Tibial nerve (tissue), 4 donors: ENCODE measurements at places on chromosomes 13 and 19. TPM values are rescaled to one million over a fixed set of nuclear protein-coding genes. Genes with fewer than 3 reads are reported as not detected.

The CLDN10 gene
- not detected for total RNA-seq

The SULT2A1 gene
- not detected for total RNA-seq

The GPR183 gene
- 6.3 TPM for total RNA-seq

The PEAK3 gene
- 0.78 TPM for total RNA-seq

The KLK14 gene
- not detected for total RNA-seq

GRCh38 chr13:106532111-106532929, 3.1 kb downstream of the EFNB2 start:
- DNase-seq = no peak

GRCh38 chr19:13260883-13261653, 110.9 kb downstream of the IER2 start:
- DNase-seq = no peak

DNA sequence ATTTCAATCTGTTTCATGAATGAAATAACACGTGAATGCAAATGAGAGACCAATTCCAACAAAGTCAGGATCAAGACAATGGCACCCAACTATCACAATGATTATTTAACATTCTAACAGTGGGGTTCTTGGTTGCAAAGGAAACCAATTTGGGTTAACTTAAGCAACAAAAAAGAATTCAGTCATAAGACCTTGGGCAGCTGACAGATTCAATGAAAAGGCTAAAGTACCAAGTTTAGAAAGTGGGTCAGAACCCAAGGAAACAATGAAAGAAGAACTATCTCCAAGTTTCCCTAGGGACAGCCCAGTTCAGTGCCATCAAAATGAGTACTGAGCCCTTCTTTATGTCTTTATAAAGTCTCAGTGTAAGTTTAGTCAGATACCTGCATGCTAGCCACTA, 17.5 kb upstream of the SIGLEC14 start:
- no peak for DNase-seq

DNA sequence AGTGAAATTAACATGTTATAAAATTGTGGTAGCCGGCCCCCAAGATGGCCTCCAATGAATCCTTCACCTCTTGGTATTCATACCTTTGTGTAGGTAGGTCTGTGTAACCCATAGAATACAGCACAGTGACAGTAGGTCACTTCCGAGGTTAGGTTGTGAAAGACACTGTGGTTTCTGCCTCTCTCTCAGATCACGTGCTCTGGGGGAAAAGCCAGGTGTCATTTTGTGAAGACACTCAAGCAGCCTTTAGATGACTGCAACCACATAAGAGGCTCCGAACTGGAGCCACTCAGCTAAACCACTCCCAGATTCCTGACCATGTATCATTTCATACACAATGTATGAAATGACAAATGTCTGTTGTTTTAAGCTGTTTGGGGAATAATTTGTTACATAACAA, 9.8 kb upstream of the USPL1 start:
- DNase-seq = no peak

- DNase-seq = no peak
These were observed 7.2 kb upstream of the CEACAM8 start for GRCh38 chr19:42601811-42602443.

- no peak for DNase-seq
These were observed 9.3 kb upstream of the IGFL3 start for GRCh38 chr19:46133777-46134241.

GRCh38 chr19:45097776-45098520, 5.0 kb downstream of the PPP1R37 start:
- no peak for DNase-seq

DNA sequence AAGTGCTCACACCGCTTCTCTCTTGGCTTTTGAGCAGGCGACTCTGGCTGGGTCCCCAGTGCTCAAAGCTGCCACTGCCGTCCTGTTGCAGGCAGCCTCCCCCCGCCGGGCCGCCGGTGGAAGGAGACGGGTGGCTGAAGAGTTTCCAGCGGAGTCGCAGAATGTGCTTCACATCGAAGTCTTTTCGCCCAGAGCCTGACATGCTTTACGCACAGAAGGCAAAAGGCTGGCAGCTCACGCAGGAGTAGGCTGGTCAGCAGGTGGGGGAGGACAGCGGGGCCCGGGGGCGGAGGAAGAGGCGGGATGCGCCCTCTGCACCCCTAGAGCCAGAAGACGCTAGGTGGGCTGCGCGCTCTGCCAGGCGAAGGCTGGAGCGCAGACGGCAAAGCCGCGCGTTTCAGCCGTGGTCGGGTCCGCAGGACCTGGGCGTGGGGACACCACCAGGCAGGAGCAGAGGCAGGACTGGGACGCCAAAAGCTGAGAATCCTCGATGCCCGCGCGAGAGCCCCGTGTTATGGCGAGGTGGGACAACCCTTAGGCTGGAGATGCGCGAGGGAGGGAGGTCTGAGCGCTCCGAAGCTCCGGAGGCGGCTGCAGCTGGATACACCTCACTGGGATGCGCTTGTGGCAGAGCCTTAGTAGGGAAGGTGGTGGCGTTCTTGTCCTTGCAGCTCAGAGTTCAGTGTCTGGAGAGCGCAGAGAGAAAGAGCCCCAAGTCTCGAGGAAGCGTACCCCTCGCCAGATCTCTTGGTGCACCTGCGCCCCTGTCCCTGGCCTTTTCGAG, at the start of gene ATXN8OS:
Gene ATXN8OS (plus strand): TSS at position 329 of the 784 bp plus-strand sequence.
- no peak for DNase-seq

DNA sequence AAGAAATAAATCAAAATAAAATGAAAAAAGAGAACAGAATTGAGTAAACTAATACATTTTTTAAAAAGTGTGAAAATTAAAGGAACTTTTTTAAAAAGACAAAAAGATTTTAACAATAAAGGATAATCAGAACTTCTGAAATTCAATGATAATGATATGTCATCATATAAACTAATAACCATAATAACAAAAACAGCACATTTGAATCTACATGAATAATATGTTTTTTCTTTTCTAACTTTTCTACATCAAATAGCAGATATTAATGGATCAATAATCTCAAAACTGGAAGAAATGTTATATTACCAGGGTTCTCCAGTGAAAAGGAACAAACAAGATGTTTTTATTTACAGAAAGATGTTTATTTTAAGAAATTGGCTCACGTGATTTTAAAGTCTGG, 903.3 kb upstream of the MIR17HG start:
- DNase-seq = no peak

DNA sequence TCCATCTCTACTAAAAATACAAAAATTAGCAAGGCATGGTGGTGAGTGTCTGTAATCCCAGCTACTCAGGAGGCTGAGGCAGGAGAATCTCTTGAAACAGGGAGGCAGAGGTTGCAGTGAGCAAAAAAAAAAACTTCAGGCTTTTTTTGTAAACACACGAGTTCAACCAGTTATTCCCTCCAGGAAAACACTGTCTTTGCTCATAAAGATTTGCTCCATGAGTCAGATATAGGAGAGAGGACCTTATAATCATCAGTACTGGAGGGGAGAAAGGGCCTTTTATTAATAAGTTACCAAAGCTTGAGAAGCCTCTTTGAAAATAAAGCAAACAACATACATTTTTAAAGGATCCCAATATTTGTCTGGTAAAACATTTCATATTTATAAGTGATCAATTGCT, 110.7 kb downstream of the EFNB2 start:
- DNase-seq = no peak

DNA sequence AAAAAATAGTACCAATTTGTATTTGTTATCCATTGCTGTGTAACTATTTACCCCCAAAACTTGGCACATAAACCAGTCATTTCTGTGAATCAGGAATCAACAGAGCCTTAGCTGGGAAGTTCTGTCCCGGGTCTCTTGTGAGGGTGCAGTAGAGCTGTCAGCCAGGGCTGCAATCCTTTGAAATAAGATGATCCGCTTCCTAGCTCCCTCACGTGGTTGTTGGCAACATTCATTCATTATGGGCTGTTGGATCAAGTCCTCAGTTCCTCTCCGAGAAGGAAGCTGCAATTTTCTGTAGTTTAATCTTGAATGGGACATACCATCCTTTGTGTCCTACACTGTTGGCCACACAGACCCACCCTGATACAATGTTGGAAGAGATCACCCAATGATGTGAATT, 277.2 kb downstream of the SUCLA2 start:
- DNase-seq = no peak

DNA sequence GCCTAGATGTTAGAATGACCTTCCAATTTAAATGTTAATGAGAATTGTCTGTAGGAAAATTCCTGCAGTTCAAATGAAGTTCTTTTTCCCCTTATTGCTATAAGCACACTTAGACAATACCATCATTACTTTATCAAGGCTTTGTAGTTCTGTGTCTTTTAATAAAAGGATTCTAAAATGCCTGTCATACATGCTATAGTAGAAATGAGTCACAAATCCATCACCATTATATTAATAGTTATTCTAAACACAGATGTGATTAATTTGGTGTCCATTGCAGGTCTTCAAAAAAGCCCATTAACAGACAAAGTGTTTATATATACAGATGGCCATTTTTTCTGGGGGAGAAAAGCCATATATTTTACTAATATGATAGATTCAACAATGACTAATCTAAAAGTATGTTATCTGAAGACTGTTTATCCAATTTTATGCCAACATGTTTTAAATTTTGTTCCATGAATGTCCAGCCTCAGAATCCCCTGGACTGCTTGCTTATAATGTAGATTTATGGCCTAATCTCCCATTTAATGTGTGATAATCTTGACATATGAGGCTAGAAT, 1678.3 kb upstream of the PCDH20 start:
- no peak for DNase-seq

GRCh38 chr13:50152224-50152623, 137.0 kb downstream of the KCNRG start:
- no peak for DNase-seq

DNA sequence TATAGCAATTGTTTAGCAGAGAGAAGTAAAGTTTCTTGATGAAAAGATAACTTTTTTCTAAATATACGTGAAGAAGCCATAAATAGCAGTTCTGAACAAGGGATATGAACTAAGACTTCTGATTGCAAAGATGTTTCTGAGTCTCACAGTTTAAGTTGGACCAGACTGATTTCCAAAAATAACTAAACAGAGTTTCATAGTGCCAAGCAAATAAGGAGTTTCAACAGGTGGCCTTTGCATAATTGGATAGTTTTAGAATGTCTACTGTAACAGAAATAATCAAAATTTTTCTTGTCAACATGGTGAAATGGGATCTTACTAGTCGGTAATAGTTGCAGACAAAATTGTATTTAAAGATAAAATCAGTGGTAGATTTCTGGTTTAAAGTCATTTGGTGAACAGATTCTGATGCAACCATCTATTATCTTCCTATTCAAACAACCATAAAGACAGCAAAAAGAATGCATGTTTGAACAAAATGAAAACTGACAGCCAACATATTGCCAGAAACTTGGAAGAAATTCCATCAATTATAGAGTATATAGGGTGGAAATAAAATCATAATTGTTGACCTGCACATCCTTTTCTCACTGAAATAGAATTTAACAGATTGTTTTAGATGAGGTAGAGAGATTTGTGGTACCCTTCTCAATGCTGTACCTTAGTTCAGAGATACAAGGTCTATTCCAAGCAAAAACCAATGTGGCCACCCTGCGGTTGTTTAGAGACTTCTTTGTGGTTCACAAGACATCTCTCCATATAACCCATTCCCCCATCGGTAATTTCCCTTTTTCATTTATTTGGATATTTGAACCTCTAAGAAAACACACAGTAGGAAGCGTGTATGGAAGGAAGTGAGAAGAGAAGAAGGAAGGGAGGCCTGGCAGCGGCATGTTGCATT, 275.3 kb downstream of the COG6 start:
- no peak for DNase-seq

GRCh38 chr13:50713523-50714248, 129.8 kb downstream of the DLEU7 start:
- no peak for DNase-seq

- no peak for DNase-seq
These were observed 10.4 kb downstream of the ADGRE2 start for GRCh38 chr19:14768001-14768400.

DNA sequence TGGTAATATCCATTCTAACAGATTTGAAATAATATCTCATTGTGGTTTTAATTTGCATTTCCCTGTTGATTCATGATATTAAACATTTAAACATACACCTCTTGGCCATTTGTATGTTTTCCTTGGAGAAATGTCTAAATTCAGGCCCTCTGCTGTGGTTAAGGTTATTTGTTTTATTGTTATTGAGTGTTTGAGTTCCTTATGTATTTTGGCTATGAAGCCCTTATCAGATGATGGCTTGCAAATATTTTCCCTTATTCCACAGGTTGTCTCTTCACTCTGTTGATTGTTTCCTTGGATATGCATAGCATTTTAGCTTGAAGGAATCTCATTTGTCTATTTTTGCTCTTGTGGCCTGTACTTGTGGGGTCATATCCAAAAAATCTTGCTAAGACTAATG, 303.6 kb downstream of the GPC5 start:
- DNase-seq = no peak

DNA sequence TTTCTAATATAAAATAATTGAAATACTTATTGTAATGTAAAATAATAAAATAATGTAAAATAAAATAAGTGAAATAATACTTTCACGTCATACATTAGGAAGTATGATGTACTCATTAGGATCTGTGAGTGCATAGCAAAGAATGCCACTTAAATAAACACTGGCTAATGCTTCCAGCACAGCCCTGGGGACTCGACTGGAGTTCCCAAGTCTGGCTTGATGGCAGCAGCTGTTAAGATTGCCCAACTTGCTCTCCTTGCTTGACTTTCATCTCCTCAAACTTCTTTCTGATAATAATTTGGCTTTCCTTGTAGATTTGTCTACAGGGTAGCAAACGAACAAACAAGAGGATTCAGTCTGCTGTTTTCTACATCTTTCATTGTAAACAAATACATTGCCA, 191.9 kb downstream of the COG6 start:
- no peak for DNase-seq

GRCh38 chr19:38692458-38693379, 45.3 kb downstream of the ACTN4 start:
- no peak for DNase-seq
